Stimulated activated CD8-positive, alpha-beta memory T cell treated with anti-CD3 and anti-CD28 coated beads, Interleukin-2, amount 100 ng/mL, for 1 hour (primary cell): ENCODE measurements at places on chromosomes 13 and 19.

- no peak for DNase-seq
Measured at GRCh38 chr13:44211704-44212346, 161.8 kb upstream of the SERP2 start.

- DNase-seq, result no peak
Measured at GRCh38 chr13:54210397-54211049, 1181.9 kb downstream of the OLFM4 start.

- DNase-seq, result no peak
Measured at GRCh38 chr13:50715402-50716146, 127.9 kb downstream of the DLEU7 start.

DNA sequence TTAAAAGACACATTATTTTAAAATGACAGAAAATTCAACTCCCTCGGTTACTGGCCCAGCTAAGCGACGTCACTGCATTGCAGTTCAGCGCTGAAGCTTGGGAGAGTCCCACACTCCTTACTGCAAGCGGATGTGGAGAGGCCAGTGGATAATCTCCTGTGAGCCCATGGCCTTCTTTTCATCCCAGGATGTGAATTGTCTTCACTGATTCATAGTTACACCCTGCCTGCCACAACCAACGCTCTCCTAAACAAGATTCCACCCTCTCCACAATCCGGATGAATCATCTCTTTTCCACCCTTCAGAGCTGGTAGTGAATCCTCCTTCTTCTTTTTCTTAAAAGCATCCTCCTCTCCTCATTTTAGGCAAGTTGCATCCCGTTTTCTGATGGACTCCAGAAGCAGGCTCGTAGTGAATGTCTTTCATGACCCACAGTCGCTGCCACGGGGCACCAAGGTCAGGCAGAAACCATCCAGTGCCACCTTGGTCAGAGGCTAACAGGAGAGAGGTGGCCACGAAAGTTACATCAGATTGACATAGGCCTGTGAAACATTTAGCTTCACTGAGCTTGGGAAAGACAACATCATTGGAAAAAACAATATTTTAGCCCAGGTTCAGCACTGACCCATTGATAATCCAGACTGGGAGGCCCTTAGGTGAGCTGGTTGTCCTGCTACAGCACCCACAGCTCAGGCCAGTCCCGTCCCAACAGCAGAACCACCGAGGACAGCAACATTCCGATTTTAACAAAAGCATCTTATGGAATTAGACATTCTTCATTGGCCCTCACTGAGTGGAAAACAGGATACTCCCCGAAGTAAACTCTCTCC lies 2.0 kb downstream of the GJB2 start:
- no peak for DNase-seq

GRCh38 chr13:41460930-41461329 lies 3.6 kb downstream of the RGCC start:
- DNase-seq, result no peak

GRCh38 chr19:51398096-51398704 lies 7.8 kb upstream of the C19orf84 start:
- DNase-seq, result no peak
